ENCODE measurements at places on chromosomes 3 and 15.

GRCh38 chr3:59424268-59425010, 374.6 kb upstream of the CFAP20DC start:
- no peak for DNase-seq

GRCh38 chr3:120100711-120101110, 6.5 kb upstream of the GSK3B start:
- no peak for DNase-seq

GRCh38 chr3:34956511-34956910, 682.8 kb upstream of the ARPP21 start:
- no peak for DNase-seq

DNA sequence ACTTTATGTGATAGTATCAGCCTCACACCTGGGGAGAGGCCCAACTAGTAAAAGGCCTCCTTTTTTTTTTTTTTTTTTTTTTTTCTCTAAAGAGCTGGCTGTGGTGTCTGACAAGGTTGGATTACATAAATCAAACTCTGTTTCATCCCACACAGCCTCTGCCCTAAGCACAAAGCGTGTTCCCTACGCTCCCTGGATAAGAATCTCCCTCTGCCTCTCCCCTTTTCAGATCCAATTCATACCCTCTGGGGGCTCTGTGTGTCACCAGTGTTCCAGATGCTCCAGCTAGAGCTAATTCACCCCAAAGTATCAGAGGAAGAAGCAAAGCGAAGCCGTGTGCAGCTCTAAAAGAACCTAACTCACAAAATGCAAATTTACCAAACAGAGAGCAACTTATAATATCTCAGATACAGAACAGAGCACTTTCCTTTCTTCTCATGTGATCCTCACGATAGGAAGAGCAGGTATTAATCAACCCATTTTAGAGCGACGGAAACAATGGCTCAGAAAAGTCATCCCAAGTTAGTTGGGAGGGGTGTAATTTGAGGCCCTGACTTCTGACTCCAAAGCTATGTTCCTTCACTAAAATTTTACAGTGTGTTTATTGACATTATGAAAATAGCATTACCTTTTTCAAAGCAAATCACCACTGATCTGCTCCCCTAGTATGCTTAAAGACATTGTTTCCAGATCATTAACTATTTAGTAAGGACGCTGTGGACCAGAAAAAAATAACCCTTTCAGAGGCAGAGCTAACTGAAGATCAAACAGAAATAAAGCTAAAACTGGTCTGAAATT, 12.4 kb downstream of the BMF start:
- DNase-seq: no peak

DNA sequence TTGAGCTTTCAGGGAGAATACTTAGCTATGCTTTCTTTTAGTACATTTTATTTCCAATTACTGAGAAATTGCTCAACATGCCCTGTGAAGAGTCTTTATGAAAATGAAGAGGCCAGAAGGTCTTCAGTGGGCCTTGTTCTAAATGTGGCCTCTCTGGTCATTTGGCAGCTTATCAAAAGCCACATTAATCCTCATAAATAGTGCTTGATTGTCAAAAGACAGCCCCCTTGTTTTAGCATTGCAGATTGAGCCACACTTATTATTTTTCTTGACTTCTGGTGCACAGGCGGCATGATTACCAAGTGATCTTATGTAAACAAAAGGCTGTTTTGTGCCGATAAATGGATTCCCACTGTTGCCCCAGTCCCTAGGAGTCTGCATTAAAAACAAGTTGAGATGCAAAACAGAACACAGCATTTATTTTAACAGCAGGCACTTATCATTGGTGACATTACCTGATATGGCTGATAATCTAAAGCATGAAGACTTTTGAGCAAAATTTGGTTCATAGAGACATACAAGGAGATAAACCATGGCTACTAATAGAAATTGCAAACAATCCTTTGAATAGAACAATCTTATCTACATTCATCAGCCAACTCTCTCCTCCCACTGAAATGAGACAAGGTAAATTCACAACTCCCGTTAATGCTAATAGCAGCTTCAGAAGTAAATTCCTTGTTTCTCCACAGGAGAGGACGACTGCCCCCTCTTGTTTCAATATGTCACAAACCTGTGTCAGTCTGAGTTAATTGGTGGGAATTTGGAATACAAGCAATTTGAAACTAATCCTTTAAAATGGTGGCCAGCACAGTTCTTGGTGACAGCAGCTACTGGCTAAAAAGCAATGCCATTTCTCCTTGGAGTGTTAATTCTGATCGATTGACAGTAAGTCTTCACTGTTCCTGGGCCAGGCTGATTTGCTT, 194.3 kb downstream of the NSUN3 start:
- no peak for DNase-seq

DNA sequence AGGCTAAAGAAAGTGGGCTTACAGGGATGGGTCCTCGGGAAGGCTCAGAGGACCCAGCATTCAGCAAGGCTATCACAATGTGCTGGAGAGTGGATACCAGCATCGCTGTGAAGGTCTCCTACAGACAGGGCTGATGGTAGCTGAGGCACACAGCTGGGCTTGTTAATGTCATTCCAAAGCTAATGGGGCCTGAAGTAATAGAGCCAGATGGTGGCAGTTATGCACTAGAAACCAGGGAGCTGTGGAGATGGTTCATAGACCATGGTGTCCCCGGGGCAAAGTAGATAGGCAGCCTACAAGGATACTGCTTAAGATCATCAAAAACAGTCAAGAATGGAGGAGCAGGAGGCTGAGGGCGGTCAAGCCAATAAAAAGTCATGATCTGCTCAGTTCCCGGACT, 24.8 kb upstream of the BOC start:
- DNase-seq: no peak

GRCh38 chr3:174596447-174596982, 262.6 kb upstream of the NAALADL2 start:
- DNase-seq: no peak

DNA sequence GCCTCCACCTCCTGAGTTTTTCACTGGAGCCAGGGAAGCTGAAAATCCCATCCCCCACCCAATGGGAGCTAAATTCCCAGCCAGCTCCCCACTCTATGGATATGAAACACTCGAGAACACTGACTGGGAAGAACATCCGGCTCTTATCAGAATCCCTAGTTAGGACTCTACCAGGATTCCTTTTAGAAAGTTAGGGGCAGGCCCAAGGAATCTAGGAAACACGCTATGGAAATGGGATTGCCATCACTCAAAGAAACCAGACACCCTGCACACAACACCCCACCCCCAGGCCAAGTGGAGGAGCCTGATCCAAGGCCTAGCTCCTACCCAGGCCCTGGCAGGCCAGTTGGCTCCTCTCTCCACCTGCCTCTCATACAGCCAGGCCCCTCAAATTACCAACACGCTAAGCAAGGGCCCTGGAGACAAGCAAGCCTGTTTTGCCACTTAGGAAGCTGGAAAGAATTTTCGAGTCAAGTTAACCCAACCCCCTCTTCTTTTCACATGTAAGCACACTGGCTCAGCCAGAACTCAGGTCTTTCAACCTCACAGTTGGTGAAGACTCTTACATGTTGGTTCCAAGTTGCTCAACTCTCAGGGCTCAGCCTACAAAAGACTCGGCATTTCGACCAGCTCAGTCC, 75.5 kb downstream of the RBPMS2 start:
- no peak for DNase-seq

DNA sequence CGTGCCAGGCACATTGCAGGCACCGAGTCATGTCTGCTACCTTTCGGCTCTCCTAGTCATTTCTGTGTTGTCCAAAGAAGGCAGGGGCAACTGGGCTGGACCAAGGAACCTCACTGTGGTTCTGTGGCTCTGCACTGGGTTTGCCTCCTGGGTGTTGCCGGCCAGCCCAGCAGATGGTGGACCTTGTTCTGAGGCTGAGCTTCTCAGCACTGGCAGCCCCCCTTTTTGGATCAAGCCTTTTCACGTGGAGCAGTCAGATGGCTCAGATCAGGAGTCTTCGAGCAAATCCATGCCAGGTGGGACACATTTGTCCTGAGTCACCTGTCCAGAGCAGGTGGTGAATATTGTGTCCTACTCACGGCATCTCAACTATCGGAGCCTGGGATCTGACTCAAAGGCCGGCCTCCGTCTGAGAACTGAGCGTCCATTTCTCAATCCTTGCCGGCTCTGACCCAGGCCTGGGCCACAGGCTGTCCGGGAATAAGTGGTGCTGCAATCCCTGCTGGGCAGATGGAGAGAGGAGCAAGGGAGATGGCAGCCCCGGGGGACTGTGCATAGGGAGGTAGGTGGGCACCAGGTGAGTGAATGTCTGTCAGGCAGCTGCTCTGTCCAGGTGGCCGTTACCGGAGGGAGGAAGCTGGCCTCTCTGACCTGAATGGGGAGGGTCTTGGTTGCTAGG, at the start of gene IL16:
Gene IL16 (plus strand): TSS at position 304 of the 679 bp plus-strand sequence. CDS start 28,521 bp downstream, outside the sequence.
- no peak for DNase-seq

GRCh38 chr3:29416514-29416913, 135.6 kb downstream of the RBMS3 start:
- no peak for DNase-seq

DNA sequence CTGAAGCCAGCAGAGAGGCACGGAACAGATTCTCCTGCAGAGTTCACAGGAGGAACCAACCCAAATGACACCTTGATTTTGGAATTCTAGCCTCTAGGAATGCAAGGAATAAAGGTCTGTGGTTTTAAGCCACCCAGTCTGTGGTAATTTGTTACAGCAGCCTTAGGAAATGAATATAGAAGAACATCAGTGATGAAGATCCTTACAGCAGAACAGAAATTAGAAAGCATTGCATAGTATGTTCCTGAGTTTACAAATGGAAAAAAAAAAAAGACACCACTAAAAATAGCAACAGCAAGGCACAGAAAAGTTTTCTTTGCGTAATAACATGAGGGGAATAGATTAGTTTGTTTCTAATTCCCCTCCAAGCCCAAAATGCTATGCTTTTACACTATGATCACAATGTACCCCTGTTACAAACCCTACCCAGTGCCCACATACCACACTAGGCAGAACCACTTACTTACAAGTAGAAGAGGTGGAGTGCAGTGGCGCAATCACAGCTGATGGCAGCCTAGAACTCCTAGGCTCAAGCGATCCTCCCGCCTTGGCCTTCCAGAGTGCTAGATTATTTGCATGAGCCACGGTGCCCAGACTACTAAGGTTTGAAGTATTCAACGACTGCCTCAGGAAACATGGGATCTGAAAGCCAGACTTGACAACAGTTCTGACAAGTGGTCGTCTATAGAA, 84.3 kb downstream of the SHQ1 start:
- DNase-seq: no peak

Data from stimulated activated CD8-positive, alpha-beta memory T cell treated with anti-CD3 and anti-CD28 coated beads, Interleukin-7, amount 100 ng/mL, for 24 hours (primary cell).